ENCODE measurements at places on chromosomes 16 and 17.

DNA sequence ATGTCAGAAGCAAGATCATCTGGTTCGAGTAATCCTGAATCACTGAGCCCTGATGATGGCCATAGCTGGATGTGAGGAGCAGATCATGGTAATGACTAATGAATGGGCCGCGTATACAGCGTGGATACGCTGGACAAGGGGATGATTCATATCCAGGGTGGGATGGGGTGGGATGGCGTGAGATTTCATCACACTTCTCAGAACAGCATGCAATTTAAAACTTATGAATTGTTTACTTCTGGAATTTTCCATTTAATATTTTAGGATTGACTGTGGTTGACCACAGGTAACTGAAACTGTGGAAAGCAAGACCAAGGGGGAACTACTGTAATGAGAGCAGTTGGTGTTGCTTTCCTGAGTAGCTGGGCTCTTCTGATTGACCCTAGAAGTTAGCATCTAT, 225.5 kb downstream of the STX8 start:
- DNase-seq: no peak
- no peaks in the 10 kb centered on the region for H3K27me3 ChIP-seq
- no peaks in the 10 kb centered on the region for H3K36me3 ChIP-seq
- H3K4me3 ChIP-seq: no peak overlapping the region
- no peak overlapping the region for H3K27ac ChIP-seq

DNA sequence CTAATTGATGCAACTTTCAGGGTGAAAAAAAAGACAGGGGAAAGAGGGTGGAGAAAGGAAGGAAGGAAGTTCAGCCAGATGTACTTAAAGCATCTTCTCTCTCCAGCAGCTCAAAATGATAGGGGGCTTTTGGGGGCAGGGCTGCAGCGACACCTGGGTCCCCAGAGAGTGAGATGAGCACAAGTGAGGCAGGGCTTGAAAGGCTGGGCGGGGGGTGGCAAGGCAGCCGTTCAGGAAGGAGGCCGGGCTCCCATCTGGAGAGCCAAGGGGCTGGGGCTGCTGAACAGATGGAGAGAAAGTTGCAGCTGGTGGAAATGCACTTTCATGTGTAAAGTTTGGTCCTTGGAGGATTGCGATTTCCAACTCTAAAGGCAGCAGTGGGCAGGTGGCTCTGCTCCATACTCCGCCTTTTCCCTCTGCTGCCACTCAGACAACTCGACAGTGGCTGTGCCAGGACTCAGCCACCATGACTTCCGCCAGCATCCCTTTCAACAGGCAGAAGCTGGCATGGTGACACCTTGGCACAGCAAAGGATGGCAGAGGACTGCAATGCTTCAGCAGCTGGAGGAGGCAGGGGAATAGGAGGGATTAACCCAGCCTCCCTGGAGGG, 7.7 kb downstream of the SLC35B1 start:
- no peak overlapping the region for H3K27ac ChIP-seq
- no peak for DNase-seq
- peaks cover 54% of the 10 kb centered on the region for H3K36me3 ChIP-seq

- peaks cover 25% of the 10 kb centered on the region for H3K27me3 ChIP-seq
- no peaks in the 10 kb centered on the region for H3K36me3 ChIP-seq
- peak overlapping the region; percentile 69 for H3K4me3 ChIP-seq
- no peak for DNase-seq
- no peak overlapping the region for H3K27ac ChIP-seq
Observed at GRCh38 chr17:45783593-45784292, 377 bp upstream of the CRHR1 start.

DNA sequence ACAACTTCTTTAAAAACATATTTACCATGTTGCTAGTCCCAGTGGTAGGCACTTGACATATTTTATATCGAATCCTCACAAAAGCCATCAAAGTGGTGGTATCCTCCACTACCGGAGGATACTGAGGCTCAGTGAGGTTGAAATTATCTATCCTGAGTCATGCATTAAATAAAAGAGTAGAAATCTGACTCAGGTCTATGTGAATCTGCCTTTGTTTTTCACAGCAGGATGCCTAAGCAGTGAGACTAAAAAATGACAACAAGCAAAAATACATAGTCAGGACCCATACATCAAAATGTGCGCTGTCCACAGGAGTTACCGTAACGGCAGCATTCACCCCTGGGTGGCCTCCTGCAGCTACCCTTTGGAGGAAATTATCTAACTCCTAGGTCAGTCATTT, 17.7 kb downstream of the BRD7 start:
- DNase-seq: no peak
- H3K4me3 ChIP-seq: no peak overlapping the region
- peaks cover 80% of the 10 kb centered on the region for H3K36me3 ChIP-seq
- H3K27ac ChIP-seq: no peak overlapping the region
- no peaks in the 10 kb centered on the region for H3K4me1 ChIP-seq

GRCh38 chr17:47204722-47205418, 4.3 kb upstream of the MYL4 start:
- DNase-seq: no peak
- no peaks in the 10 kb centered on the region for H3K27me3 ChIP-seq
- peaks cover 9% of the 10 kb centered on the region for H3K4me1 ChIP-seq
- H3K36me3 ChIP-seq: no peaks in the 10 kb centered on the region

DNA sequence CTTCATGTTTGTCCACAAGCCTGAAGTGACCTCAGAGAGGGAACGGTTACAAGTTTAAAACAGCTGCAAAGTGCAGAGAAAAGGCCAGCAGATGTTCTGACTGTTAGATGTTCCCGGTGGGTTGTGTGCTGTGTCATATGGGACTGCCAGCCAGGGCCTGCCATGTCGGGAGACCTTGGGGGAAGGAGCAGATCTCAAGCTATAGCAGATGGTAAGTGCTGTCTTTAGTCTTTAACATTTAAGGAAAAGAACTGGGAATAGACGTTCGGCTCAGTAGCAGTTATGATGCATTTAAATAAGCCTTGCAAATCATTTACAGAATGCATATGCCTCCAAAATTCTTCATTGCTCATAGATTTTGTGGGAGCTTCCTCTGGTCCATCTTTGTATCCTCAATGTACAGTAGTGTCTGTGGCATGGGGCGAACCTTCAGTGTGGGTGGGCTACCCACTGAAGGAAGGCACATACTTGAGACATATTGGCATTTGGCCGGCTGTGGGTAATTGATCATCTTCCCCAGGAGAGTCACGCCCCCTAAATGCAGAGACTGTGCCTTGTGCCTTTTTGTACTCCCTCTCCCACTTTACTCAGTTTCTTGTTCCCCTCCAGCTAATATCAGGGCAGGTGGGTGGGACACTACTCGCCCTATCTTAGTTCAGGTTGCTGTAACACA, 131.9 kb downstream of the NPIPB5 start:
- H3K36me3 ChIP-seq: no peaks in the 10 kb centered on the region
- DNase-seq: no peak
- no peaks in the 10 kb centered on the region for H3K27me3 ChIP-seq
- H3K27ac ChIP-seq: no peak overlapping the region
- no peaks in the 10 kb centered on the region for H3K4me1 ChIP-seq

DNA sequence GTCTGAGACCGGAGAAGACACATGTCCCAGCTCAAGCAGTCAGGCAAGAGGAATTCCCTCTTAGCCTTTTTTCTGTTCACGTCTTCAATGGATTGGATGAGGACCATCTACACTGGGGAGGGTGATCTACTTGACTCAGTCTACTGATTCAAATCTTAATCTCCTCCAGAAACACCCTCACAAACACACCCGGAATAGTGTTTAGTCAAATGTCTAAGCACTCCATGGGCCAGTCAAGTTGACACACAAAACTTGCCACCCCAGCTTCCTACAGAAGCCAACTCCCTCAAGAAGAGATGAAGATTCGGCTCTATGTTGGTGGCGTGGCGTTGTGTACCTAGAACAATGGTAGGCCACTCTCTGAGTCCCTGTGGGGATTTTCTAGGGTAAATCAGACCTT, 22.5 kb upstream of the NKD1 start:
- H3K27me3 ChIP-seq: no peaks in the 10 kb centered on the region
- DNase-seq: no peak
- no peak overlapping the region for H3K27ac ChIP-seq

Measured in esophagus squamous epithelium (tissue), 5 donors.